ENCODE measurements at places on chromosomes 11 and 22.

- no peak for DNase-seq
Observed at GRCh38 chr11:116964269-116964668, 126.8 kb upstream of the APOA1 start.

DNA sequence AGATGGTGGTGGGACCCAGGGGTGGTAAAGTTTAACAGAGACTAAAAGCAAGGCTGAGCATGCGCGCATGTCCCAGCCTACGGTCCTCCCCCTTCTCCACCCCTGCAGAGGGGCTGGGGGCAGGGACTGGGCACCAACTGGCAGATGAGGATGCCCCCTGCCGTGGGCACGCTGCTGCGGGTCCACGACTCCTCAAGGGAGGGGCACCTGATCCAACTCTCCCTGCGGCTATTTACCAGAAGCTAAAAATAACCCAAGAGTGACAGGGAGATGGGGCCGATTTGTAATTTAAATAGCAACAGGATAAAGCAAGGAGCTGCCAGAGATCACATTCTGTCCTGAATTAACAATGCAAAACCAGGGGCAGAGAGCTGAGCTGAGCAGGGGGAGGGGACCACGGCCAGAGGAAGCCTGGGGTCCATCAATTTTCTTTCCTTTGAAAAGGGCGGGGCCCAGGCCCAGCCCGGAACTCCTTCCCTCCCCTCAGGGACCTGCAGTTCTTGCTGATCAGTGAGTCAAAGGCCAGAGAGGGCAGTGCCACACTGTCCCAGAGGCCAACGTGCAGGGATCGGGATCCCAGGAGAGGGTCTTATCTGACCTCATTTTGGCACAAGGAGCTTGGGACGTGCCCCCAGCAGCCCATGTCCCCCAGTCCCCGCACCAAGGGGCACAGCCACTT, 8.1 kb upstream of the DGKZ start:
- no peak for DNase-seq

DNA sequence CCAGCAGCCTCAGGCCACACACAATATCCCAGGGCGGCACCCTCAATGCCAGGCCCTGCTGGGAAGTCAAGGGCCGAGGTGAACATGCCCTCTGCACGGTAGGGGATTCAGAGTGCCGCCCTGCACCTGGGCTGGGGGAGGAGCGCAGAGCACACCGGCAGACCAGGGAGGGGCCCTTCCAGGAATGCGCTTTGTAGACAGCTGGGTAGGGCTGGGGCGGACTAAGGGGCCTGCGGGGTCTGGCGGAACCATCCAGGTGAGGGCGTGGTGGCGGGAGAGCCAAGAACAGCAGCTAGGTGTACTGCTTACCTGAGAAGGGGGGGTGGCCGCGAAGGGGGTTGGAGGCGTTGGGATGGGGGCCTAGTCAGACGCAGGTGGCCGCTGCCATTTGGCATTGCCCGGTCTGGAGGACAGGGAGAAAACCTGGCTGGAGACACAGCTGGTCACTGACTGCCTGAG, 26.0 kb downstream of the DUSP8 start:
- no peak for DNase-seq

DNA sequence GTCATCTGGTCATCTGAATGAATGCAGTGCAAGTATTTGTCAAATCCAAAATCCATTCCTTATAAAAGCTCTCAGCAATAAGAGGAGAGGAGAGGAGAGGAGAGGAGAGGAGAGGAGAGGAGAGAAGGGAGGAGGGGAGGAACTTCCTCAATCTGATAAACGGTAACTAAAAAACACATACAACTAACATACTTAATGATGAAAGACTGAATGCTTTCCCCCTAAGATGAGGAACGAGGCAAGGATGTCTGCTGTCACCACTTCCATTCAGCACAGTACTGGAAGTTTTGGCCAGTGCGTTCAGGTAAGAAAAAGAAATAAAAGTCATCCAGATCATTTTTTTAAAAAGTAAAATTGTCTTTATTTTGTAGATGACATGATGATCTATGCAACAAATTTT, 80.4 kb downstream of the CD82 start:
- DNase-seq: no peak

- DNase-seq: no peak
Observed at GRCh38 chr11:103892603-103893002, 143.8 kb upstream of the DDI1 start.

DNA sequence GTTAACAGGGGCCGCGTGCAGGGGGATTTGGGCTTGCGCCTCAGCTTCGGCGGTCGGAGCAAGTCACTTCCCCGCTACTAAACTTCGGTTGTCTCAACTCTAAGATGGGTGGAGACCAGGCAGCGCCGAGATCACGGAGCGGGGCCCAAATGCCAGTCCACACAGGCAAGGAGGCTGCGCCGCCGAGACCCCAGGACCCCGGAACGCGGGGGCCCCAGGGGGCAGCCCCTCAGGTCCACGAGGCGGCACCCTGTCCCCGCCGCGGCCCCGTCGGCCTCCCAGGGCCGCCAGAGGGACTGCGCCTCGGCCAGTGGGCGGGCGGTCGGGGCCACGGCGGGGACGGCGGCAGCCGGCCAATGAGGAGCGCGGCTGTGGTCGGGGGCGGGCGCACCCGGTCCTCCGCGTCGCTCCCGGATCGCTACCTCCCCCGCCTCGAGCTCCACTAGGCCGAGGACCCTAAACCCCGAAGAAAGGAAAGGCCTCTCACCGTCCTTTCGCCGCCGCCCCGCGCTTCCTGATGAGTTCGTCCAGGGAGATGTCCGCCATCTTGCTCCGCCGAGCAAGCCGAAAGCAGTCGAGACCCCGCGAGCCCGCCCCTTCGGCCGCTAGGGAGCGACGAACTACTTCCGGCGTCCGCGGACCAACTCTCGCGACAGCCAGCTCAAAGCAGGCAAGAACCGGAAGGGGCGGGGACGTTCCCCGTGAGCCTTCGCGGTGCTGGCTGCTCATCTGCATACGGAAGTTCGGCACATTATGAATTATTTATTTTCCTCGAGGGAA, at the start of gene POLDIP3:
Gene POLDIP3 (minus strand): TSS at position 572 of the 780 bp plus-strand sequence. CDS start 26 bp downstream, at position 546.
- DNase-seq: peak; percentile 89

GRCh38 chr11:35021589-35021988, 105.2 kb downstream of the PDHX start:
- no peak for DNase-seq

GRCh38 chr22:17772958-17773605, 1.2 kb downstream of the BID start:
- DNase-seq: no peak

GRCh38 chr11:107275632-107276031, 182.0 kb downstream of the CWF19L2 start:
- no peak for DNase-seq

DNA sequence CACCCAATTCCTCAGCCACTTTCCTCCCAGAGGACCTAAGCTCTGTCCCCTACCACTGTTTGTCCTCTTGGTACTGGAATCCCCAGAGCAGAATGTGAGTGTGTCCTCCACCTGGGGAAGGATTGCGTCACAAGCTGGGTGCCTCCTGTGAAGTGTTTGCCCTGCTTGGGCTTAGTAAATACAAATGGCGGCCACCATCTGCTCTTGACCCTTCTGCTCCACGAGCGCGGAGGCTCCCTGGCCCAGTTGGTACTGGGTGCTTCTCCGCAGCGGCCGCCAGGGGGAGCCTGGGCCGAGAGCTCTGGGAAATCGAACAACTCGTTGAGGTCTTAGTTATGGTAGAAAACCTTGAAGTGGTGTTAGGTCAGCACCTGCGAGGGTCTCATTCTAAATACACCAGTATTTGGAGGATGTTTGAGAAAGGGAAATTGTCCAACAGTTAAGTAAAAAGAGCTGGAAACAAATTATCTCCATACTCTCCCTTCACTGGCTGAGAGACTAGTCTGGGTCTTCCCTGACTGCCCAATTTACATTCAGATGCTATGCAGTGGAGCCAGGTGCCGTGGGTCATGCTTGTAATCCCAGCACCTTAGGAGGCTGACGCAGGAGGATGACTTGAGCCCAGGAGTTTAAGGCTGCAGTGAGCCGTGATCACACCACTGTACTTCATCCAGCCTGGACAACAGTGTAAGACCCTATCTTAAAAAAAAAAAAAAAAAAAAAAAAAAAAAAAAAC, 74.6 kb upstream of the TEAD1 start:
- DNase-seq: peak; percentile 95

GRCh38 chr11:2791521-2792380, 92.0 kb upstream of the KCNQ1OT1 start:
- no peak for DNase-seq

DNA sequence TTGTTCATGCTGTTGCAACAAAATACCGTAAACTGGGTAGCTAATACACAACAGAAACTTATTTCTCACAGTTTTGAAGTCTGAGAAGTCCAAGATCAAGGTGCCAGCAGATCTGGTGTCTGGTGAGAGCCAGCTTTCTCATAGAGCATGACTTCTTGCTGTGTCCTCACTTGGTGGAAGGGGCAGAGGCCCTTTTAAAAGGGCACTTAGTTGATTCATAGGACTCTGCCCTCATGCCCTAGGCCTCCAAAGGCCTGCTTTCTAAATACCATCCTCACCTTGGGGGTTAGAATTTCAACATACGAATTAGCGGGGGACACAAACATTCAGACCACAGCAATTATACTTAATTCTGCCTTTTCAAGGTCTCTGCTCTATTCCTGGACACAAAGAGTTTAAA, 52.3 kb upstream of the FDX1 start:
- DNase-seq: no peak

DNA sequence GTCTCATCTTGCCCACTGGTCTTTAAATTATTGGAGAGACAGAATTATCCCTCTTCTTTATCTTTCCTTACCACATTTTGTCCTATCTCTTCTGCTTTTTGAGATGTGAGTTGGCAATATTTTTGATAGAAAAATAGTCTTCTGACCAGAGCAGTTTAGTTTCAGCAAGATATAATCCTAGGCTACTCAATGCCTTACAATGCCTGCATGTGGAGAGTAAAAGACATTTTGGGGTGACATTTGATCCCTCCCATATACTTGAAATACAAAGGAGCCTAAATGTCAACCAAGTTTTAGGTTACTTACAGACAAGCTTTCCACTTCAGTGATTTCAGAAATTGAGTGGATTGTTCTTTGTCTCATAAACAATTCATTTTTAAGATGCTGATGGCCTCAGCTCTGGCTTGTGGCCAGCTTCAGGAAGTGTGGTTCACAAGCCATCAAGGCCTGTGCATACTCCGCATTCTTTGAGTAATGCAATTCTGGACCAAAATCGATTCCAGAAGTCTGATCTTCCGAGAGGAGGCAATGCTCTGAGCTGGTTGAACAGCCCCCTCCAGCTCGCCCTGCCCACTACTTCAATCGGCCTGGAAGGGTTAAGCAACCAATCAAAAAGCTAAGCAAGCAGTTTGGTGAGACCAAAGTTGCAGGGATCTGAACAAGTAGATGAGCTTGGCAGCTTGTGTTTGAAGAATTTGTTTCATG, 274.4 kb downstream of the BLID start:
- no peak for DNase-seq

DNA sequence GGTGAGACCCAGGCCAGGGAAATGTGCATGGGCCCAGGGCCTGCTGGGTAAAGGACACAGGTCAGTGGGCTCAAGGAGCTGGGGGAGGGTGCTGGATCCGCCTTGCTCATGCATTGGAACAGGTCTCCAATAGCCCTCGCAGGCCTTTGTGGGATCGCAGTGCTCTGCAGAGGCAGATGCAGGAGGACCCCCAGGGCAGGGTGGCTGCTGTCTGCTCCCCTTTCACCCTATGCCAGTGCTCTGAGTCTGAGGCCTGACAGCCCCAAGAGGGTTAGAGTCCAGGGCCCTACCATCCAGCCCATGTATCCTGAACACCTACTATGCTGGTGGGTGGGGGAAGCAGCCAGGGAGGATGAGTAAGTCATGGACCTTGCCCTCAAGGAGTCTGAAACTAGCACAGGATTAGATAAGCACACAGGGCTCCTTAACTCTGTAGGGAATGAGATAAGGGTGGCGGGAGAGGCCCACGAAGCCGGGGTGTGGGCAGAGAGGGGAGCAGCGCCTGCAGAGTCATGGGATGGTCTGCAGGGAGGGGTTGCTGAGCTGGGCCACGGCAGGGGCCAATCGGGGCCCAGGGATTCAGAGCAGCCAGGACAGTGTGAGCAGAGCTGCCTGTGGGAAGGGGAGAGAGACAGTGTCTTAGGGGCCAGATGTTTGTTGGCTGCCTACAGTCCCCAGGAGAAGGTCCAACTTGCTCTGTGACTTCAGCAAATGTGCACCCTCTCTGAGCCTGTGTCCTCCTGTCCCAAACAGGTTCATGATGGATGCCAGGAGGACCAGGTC, 10.5 kb upstream of the EHD1 start:
- DNase-seq: no peak

GRCh38 chr11:36008584-36008983, 64.7 kb downstream of the LDLRAD3 start:
- DNase-seq: no peak

- no peak for DNase-seq
Observed at GRCh38 chr11:45162916-45163879, 16.8 kb downstream of the PRDM11 start.

- peak; percentile 6 for DNase-seq
Observed at GRCh38 chr11:134412203-134413042, at the start of gene B3GAT1. Gene B3GAT1 (minus strand): TSS chr11:134412242. CDS start chr11:134387659, 24,583 bp downstream.

DNA sequence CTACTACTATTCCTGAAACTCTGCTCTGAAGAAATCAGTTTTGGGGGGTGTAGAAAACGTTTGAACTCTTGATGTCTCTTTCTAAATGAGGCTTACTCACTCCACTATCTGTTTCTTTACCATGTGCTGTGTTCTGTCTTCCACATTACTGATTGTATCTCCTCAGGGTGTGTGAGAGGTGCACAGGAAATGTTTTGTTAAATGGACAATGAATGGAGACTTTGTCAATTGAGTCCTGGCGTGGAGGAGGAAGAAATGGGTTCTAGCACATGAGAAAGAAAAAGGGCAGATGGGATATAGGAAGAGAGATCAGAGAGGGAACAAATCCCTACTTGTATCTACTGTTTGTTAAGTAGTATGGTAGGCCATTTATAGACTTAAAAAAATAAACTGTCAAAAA, 577.1 kb upstream of the CCDC90B start:
- no peak for DNase-seq

DNA sequence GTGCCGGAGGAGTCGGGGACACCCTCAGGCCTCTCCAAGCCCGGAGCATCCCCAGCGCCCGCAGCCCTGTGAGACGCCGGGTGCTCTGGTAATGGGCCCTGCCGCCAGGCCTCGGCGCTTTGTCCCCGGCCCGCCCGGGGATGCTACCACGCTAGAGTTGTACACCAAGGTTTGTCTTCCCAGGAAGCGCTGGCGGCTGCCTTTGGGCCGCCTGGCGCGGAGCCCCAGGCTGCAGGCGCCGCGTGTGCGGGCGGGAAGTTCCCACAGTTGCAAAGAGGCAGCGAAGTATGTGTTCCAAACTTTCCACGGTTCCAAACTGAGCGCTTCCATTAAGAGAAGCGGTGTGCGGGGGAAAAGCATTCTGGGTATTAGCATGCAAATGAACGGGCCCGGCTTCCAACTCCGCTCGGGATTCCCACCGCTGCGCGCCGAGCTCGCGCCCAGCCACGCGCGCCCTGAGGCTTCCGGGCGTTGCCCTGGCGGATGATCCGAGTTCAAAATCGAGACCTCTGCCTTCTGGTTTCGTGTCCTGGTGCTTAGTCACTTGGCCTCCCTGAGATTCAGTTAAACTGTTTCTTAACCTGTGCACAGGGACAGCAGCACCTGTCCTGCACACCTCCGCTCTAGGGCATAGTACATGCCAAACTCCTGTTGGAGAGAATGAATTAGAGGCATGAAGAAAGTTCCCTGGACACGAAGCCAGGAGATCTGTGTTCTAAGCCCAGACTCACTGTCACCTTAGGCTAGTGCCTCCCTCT, 1.3 kb upstream of the PATZ1 start:
- DNase-seq: peak; percentile 16

- DNase-seq: no peak
Observed at GRCh38 chr11:27122001-27122400, 81.4 kb downstream of the BBOX1 start.

- no peak for DNase-seq
Observed at GRCh38 chr11:96329419-96329818, 13.6 kb downstream of the MAML2 start.

- no peak for DNase-seq
Observed at GRCh38 chr22:21000987-21001600, 824 bp downstream of the THAP7 start.
